ENCODE measurements at places on chromosomes 11 and 22.

DNA sequence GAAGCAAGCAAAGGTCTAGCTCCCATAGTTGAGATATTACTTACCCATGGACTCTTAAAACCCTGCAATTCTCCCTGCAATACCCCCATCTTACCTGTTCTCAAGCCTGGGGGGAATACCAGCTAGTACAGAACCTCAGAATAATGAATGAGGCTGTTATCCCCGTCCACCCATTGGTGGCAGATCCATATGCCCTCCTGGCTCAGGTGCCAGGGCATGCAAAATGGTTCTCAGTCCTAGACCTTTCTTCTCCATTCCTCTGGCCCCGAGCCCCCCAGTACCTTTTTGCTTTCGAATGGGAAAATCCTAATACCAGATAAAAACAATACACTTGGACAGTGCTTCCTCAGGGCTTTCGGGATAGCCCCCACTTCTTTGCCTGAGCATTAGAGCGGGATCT lies 86.4 kb downstream of the PIWIL4 start:
- DNase-seq = no peak

GRCh38 chr22:30340911-30341685 lies 14.4 kb upstream of the TBC1D10A start:
- no peak for DNase-seq

GRCh38 chr22:38867471-38868285 lies 4.3 kb downstream of the CBX6 start:
- no peak for DNase-seq

GRCh38 chr11:88620568-88621130 lies 283.1 kb upstream of the CTSC start:
- DNase-seq = no peak

DNA sequence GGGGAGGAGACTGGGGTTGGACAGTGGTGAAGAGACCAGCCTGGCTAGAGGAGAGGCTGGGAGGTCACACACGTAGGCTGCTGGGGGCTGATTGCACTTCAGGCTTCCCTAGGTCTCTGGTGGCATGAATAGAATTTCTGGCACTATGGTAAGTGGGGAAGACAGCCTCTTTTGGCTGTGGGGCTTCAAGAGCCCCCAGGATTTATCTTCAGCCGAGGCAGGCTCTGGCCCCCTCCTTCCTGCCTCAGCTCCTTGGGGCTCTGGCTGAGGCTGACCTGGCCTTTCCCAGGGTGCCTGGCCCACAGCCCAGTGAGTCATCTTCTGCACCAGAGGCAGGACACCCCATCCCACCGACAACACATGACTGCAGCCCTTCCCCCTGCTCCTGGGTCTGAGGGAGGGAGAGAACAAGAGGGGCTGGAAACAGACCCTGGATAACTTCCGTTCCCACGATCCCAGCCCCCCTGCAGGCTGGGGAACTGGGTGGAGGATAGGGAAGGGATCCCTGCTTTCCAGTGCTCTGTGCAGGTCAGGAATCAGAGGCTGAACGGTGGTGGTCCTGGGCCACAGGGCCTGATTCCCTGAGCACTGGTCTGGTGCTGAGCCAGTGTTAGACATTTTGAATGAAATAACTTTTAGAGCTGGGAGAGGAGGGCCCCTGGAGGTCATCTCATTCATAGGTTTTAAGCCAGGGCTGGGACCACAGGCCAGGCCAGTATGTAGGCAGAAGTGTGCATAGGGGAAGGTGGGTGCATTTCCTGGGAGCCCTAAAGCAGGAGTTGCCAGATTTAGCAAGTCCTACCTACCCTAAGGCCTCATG lies 26.5 kb downstream of the ARHGEF17 start:
- DNase-seq = no peak

DNA sequence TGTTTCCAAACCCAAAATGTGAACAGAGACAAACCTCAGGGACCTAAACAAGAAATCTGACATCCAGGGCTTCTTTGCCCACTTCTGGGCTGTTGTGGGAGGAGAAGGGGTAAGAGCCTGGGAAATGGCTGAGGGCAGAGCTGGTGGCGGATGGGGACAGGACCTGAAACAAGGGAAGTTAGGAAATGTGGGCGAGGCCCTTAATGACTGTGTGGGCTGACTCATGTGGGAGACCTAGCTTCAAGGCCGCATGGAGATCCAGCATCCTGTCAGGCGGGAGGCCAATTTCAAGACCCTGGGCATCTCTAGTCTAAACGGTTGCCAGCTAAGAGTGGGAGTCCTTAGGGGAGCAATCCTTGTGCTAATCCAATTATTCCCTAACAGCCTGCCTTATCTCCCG lies 2.1 kb upstream of the OAF start:
- no peak for DNase-seq

Measured in activated naive CD4-positive, alpha-beta T cell treated with Interleukin-2 at 50 U/mL for 16 hours (primary cell).